Type B pancreatic cell (in vitro differentiated cells): ENCODE measurements at places on chromosomes 12 and 14.
A peak's percentile ranks its signal among the peaks of the same experiment; 100 is the strongest.

DNA sequence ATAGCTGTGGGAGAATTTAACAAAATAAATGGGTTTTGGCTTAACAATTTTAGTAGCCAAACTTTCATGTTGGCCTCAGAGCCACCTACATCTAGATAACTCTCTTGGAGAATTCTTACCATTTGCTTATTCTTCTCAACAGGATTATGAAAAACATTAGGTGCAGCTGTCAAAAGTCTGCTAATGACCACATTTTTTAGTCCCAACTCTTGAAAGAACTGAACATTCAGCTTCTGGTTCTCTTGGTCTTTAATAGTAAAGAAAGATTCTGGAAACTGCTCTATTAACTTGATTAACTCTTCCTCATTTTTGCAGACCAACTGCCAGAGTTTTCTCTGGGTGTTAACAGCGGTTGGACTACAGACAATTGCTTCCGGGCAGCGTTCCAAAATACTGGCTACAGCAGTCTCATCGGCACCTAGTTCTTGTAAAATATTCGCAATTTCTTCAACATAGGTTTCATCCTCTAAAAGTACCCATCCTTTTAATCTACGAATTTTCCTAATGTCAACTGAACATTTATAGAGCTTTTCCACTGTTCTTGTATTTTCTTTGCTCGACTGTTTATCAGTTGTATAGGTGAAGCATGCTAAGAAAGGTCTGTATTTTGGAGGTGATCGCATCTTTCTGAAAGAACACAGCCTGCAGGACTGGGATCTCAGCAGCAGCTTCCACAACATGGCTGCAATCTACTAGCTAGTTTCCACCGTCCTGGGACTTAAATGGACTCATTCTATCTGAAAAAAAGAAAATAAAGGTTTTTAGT is 8.7 kb downstream of the MTERF2 start:
- no peak for DNase-seq

DNA sequence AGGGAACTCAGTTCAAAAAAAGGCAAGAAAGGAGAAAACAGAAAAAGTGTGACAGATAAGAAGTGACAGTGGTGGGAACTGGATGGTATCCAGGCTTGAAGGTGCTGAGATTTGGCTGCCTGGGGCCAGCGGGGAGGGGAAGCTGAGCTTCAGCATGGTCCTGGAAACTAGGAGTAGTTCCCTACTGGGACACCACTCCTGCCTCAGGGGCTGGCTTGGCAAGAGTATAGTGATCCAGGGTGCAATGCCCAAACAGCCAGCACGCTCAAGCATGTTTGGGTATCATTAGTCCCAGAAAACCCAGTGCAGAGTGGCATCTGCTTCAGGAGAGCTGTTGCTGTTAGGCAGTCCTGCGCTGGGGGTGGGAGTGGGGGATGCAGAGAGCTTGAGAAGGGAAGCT is 49.5 kb upstream of the KTN1 start:
- no peak for DNase-seq

GRCh38 chr14:54516709-54517108 is 7.0 kb downstream of the CGRRF1 start:
- DNase-seq: no peak

- no peak for DNase-seq
These were observed 126.5 kb downstream of the PDE3A start for GRCh38 chr12:20494851-20495250.

- no peak for DNase-seq
These were observed 96.3 kb upstream of the NAV3 start for GRCh38 chr12:77734214-77734883.

GRCh38 chr12:50106907-50107306 is 3.1 kb downstream of the GPD1 start:
- no peak for DNase-seq

- no peak for DNase-seq
These were observed 353.6 kb downstream of the MED13L start for GRCh38 chr12:115923851-115924250.

DNA sequence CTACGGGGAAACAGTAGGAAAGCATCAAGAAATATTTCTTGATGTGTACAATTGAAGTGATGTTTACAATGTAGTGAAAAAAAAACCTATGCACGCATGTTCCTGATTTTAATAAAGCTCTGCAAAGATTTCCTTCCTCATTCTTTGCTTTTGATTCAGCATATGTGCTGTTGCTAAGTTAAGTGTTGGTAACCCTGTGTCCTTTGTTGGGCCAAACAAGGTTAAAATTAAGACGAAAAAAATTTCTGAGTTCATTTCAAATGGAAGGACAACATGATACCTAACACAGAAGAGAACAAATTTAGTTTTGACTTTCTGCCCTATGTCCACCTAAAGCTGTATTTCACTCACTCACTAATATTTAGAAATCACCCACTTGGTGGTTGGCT is 62.8 kb downstream of the PPP2R5C start:
- no peak for DNase-seq

DNA sequence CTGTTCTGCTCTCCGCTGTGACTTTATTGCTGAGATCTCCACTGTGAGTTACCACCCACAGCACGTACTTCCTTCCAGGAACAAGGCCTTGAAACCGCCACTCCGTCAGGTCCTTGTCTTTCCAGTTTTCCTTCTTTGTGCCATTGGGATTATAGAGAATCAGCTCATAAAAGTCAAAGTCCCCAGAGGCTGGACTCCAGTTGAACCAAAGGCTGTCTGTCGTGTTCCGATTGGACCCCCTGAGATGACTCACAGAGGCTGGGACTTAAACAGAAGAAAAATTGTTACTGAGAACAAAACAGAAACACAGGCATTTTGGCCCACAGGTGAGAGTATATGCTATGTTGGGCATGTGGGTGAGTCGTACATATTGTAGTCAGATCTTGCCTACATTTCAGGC is 76.6 kb downstream of the PTPRB start:
- no peak for DNase-seq

- DNase-seq: no peak
These were observed 145.8 kb upstream of the NUDT4 start for GRCh38 chr12:93231938-93232337.

DNA sequence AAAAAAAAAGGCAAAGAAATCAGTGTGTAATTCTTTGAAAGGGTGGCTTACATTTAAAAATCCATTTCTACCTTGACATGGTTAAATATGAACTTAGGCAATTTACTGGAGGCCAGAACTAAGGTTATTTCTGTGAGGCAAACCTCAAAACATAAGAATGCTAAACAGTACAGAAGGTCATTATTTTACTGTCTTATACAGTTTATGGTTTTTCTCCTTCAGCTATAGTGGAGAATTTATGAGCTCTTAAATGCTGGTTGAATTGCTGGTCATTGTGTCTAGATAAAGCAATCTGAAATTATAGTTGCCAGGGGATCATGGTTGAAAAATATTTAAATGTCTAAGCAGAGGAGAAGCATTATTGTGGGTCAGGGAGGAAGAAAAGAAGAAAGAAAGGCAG is 70.5 kb downstream of the TRIM9 start:
- DNase-seq: no peak

DNA sequence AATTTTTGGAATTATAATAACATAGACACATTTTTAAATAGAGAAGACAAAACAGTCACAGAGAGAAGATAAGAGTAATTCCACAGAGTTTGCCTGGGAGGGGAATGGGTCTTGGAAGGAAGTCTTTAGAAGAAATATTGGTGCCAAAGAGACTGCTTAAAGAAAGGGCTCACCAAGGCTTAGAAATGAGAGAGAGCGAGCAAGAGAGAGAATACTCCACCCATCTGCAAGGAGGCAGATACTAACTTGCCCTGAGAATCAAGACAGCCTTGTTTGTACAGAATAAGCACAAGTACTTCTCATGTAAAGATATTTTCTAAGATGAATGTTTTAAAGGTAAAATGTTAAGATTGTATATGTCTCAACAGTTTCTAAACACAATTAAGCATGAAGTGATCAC is 165.5 kb downstream of the SLC38A4 start:
- no peak for DNase-seq

DNA sequence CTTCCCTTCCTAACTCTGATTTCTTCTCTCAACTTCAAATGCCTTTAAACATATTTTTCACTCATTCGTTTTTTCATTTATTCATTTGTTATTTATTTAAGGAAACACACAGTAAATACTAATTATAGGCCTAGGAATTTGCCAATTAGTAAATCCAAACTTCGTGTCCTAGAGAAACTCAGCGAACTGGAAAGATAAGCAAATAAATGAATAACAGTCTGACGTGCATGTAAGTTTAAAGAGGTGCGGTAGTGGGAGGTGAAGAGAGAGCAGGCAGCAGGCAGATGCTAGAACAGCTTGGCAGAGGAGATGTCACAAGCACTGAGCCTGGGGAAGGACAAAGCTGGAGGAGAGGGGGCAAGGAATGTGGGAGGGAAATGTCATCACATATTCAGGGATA is 228.2 kb downstream of the DPY19L2 start:
- no peak for DNase-seq

GRCh38 chr12:47839214-47839876 is 19.6 kb upstream of the HDAC7 start:
- DNase-seq: no peak

DNA sequence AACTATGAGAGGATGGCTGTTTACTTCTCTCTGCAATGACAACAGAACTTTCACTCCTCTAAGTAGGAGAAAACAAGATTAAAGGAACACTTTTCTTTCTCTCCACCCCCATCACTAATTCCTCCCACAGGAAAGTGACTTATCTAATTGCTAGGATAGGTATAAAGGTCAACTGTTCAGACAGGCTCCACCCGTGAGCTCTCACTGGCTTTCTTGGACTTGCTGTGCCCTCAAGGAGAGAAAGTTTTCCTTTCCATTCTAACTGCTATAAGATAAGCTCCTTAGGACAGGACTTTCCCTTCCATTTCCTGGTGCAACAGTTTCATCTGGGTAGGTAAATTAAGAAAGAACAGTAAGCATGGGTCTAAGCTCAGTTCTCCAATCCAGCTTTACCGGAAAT is 4.8 kb downstream of the SLC41A2 start:
- DNase-seq: no peak

GRCh38 chr14:56195704-56196103 is 77.5 kb downstream of the PELI2 start:
- DNase-seq: no peak

GRCh38 chr14:100402631-100403030 is 79.5 kb downstream of the SLC25A47 start:
- no peak for DNase-seq

GRCh38 chr12:53824001-53824712 is 72.4 kb upstream of the CISTR start:
- no peak for DNase-seq

GRCh38 chr12:124737772-124738635 is 125.7 kb downstream of the SCARB1 start:
- no peak for DNase-seq

DNA sequence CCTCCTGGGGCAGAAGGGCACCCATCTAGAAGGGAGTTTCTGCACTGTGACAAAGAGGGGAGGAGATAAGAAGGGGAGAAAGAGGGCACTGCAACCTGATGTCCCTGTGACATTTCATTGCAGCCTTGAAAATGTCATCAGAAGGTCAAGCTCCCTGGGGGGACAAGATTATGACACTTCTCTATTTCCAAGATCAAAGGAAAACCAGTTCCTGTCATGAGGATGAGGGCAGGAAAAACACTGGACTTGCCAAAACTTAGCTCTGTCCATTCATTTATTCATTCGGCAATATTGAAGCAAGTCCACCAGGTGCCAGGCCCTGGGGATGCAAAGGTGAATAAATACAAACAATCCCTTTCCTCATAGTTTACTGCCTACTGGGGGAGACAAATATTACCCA is 138.4 kb upstream of the CDKN3 start:
- DNase-seq: no peak

DNA sequence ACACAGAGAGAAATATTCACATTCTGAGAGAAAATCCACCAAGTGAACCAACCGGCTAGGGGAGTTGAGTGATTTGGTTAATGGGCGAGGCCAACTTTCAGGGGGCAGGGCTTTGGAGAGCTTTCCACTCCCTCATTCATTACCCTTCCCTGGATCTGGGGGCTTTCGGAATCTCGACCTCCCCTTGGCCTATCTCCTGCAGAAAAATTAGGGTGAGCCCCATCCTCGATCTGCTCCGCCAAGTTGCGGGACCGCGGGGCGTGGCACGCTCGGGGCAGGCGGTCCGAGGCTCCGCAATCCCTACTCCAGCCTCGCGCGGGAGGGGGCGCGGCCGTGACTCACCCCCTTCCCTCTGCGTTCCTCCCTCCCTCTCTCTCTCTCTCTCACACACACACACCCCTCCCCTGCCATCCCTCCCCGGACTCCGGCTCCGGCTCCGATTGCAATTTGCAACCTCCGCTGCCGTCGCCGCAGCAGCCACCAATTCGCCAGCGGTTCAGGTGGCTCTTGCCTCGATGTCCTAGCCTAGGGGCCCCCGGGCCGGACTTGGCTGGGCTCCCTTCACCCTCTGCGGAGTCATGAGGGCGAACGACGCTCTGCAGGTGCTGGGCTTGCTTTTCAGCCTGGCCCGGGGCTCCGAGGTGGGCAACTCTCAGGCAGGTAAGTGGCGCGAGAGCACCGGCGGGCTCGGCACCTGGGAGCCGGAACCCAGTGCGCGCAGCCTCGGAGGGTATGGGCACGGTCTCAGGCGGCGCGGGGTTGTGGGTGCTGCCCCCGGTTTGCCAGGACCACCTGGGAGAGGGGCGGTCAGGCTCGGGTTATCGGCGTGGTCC is at the start of gene ERBB3:
TSS of gene ERBB3 (plus strand) at position 443 of the 833 bp plus-strand sequence. CDS start at position 579, 136 bp downstream.
- peak; percentile 81 for DNase-seq

DNA sequence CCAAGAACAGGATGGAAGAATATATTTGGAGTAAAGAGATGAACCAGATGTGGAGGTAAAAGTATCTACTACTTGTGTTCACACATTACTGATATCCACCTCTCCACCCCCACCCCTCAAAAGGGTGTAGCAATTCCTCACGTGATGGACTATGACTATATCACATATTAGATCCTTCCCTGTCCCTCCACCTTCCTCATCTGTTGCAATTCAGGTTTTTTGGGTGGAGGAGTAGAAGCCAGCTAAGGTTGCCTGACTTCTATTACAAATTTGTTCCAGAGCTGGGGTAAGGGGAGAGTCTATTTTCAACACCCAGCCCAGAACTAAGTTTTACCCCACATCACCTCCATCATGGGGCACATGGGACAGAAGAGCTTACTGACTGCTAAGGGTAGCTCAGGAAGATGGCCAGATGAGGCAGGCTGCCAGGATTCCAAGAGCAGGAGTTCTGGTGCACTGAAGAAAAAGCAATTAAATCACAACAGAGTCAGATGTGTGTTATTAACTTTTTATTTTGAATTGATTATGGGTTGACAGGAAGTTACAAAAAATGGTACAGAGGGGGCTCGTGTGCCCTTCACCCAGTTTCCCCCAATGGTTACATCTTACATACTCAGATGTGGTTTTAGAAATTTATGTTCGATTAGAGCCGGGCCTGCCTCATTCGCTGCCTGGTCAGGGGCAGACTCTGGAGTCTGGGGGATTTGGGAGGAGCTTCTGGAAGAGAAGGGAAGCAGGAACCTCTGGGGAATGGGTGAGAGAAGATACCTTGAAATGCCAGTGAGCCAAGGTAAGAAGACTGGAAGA is 2.1 kb downstream of the RNASE13 start:
- DNase-seq: no peak

DNA sequence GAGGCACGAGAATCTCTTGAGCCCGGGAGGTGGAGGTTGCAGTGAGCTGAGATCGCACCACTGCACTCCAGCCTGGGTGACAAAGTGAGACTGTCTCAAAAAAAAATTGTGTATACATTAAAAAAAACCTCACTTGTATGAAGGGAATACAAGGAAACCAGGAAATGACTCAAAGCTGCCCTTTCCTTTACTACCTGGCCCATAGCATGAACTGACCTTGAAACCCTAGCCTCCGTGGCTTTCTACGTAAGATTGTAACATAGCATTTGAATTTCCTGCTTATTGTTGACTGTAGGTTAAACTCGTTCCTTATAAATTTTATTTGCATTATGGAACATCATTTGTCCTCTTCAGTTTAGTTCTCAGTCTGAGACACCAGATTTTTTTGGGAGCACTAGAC is 9.1 kb upstream of the DDX47 start:
- DNase-seq: no peak
